ENCODE measurements at places on chromosomes 6 and 20. TPM values are rescaled to one million over a fixed set of nuclear protein-coding genes. Genes with fewer than 3 reads are reported as not detected.

The SYCP2 gene
- total RNA-seq = 5.4 TPM

The SLC52A3 gene
- total RNA-seq = not detected

The ZC2HC1B gene
- not detected for total RNA-seq

The LRRC73 gene
- 0.67 TPM for total RNA-seq

The RUNX2 gene
- 26.6 TPM for total RNA-seq

The PEDS1 gene
- total RNA-seq = 16.8 TPM

The PAK5 gene
- total RNA-seq = not detected

The COL19A1 gene
- total RNA-seq = not detected

The NNAT gene
- not detected for total RNA-seq

The IL17A gene
- total RNA-seq = not detected

The ENPP4 gene
- total RNA-seq = 10.9 TPM

The CLPSL1 gene
- not detected for total RNA-seq

DNA sequence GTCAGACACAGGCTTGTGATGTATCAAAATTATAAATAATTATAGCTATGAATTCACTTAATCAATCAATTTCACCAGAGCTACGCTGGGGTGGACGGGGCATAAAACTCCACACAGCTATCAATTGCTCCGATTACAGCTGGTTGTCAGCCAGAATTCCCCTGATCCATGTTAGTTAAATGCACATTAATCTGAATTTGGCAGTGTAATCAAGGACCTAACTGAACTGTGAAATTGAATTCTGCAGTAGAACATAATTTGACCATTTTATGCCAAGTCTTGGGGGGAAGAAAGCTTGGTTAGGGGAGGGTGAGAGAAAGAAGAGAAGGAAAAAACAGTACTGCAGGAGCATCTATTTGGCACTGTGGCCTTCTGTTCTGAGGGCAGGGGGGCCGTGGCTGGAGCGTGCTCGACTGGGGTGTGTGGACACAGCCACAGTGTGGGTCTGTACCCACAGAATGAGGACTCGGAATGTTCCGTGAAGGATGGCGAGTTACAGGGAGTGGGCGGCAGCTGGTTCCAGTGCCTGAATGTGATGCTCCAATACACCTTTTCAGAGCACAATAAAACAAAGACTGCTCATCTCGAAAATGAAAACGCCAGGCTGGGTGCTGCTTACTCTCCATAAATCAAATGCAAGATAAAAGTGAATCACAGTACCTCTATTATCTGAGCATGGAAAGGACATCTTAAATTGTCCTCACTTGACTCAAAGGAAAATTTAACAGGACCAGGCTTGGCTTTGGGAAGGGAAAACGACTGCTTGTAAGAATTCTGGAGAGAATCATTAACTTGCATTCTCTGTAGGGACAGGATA, 59.2 kb downstream of the LAMP5 start:
- no peaks in the 10 kb centered on the region for H3K4me1 ChIP-seq
- H3K4me3 ChIP-seq = no peak overlapping the region
- no peaks in the 10 kb centered on the region for H3K27me3 ChIP-seq
- H3K27ac ChIP-seq = no peak overlapping the region

DNA sequence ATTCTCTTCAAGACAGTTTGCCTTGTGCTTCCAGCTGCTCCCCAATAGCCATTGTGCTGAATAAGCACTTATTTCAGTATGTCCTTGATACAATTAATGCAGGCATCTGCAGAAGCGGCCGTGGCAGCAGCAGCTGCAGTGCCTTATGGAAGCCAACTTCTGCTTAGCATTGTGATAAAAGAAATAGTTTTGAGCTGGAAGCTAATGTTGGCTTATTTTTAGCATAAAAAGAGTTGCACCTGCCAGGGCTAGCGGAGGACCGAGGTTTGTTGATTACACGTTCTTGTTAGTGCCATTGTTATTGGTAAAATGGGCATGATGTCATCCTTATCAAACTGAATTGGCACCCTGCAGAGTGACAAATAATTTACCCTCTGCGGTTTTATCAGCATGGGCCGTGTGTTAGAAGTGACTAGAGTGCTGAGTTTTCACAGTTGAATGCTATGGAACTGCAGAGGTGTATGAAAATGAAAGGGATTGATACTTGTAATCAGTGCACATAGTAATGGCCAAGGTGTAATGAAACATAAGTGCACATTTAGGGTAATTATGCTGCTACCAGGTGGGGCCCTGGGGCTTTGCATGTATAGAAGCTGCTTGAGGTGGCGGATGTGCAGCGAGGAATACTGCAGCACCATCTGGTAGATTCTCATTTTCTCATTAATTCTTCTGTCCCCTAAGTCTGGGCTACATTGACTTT, 334.3 kb downstream of the CDKAL1 start:
- H3K4me1 ChIP-seq = no peaks in the 10 kb centered on the region
- no peaks in the 10 kb centered on the region for H3K27me3 ChIP-seq

GRCh38 chr6:41527721-41528408, 18.3 kb upstream of the FOXP4 start:
- H3K36me3 ChIP-seq = no peaks in the 10 kb centered on the region
- no peak overlapping the region for H3K27ac ChIP-seq
- H3K4me3 ChIP-seq = no peak overlapping the region
- peaks cover 22% of the 10 kb centered on the region for H3K4me1 ChIP-seq

DNA sequence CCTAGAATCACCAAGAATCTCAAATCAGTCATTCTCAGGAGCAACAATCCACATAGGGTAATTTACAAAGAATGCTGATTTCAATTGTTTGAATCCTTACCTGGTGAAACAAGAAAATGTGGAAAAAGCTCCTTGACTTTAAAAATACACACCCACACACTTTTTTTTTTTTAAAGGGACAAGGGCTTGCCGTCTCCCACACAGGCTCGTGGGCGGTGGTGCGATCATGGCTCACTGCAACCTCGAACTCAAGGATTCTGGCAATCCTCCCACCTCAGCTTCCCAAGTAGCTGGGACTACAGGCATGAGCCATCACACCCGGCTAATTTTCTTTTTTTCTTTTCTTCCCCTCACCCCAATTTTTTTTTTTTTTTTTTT, 30.7 kb downstream of the PARD6B start:
- H3K4me1 ChIP-seq = no peaks in the 10 kb centered on the region
- H3K27me3 ChIP-seq = no peaks in the 10 kb centered on the region
- H3K27ac ChIP-seq = no peak overlapping the region
- no peak for DNase-seq
- H3K4me3 ChIP-seq = no peak overlapping the region

DNA sequence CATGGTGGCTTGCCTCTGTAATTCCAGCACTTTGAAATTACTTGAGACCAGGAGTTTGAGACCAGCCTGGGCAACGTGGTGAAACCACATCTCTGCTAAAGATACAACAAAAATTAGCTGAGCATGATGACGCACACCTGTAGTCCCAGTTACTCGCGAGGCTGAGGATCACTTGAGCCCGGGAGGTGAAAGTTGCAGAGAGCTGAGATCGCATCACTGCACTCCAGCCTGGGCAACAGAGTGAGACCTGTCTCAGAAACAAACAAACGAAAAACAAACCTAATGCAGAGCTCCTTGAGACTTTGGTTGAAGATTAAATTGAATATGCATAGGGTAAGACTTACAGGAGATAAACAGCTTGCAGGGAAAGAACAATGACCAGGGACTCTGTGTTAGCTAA, 80.8 kb downstream of the SCAF8 start:
- H3K27me3 ChIP-seq = no peaks in the 10 kb centered on the region
- no peak overlapping the region for H3K27ac ChIP-seq
- no peaks in the 10 kb centered on the region for H3K4me1 ChIP-seq
- DNase-seq = no peak
- no peak overlapping the region for H3K4me3 ChIP-seq

DNA sequence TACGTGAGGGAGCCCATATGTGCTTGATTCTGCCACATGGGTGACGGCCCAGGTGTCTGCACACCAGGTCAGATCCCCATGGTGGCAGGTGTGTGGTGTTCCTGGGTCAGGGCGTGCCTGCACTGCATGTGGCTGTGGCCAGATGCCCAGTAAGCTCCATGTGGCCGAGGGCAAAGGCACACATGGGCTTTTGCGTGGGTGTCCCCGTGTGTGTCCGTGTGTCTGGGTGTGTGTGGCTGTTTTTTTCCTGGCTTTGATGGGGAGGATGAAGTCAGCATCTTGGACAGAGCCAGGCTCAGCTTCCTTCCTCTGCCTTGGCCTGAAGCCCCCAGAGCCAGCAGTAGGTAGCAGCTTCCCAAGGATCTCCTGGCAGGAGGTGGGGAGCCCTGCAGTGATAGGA, 1.5 kb upstream of the TNXB start:
- no peak overlapping the region for H3K27ac ChIP-seq
- H3K4me3 ChIP-seq = no peak overlapping the region
- no peak for DNase-seq
- H3K36me3 ChIP-seq = peaks cover 2% of the 10 kb centered on the region
- H3K27me3 ChIP-seq = no peaks in the 10 kb centered on the region

DNA sequence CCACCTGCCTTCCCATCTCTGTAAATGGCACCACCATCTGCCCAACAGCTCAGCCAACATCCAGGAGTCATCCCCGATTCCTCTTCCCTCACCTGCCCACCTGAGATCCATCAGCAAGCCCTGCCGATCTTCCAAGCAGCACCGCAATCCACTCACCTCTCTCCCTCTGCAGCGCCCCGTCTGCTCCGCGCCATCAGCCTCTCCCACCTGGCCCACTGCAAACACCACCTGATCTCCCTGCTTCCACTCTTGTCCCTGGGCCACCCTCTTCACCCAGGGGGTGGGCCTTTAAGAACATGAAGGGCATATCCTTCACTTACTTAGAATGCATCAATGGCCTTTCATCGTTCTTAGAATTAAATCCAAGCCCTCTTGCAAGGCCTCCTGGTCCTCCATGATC, 457.3 kb upstream of the SULF2 start:
- H3K27ac ChIP-seq = no peak overlapping the region
- H3K27me3 ChIP-seq = no peaks in the 10 kb centered on the region
- DNase-seq = no peak
- H3K4me3 ChIP-seq = no peak overlapping the region

GRCh38 chr6:139635401-139636130, 261.1 kb upstream of the CITED2 start:
- peaks cover 4% of the 10 kb centered on the region for H3K4me1 ChIP-seq
- H3K4me3 ChIP-seq = no peak overlapping the region
- H3K36me3 ChIP-seq = no peaks in the 10 kb centered on the region

GRCh38 chr6:154380741-154381140, 24.1 kb upstream of the IPCEF1 start:
- H3K27ac ChIP-seq = no peak overlapping the region
- no peak for DNase-seq
- no peaks in the 10 kb centered on the region for H3K4me1 ChIP-seq
- H3K36me3 ChIP-seq = no peaks in the 10 kb centered on the region
- no peak overlapping the region for H3K4me3 ChIP-seq
- no peaks in the 10 kb centered on the region for H3K27me3 ChIP-seq

- peaks cover 70% of the 10 kb centered on the region for H3K4me1 ChIP-seq
- no peak for DNase-seq
- H3K36me3 ChIP-seq = no peaks in the 10 kb centered on the region
- peak overlapping the region; percentile 50 for H3K27ac ChIP-seq
- no peaks in the 10 kb centered on the region for H3K27me3 ChIP-seq
- no peak overlapping the region for H3K4me3 ChIP-seq
Measured at GRCh38 chr6:16318538-16318937, 80.2 kb downstream of the GMPR start.

DNA sequence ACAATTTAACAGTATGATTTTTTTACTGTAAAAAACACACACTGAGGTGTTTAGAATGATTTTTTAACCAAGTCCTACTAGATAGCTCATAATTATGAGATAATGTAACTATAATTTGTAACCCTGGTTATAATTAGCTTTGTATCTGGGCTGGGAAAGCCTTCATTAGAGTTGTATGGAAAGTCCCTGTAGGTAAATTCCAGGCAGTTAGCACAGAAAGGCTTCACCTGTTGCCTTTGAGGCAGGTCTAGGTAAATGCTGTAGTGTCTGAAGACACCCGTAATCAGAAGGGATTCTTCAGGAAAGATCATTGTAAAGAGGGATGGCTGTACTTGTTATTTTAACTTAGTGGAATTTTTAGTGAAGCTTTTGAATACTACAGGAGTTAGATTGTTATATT, 1.9 kb downstream of the TMEM200A start:
- H3K4me3 ChIP-seq = no peak overlapping the region
- H3K27ac ChIP-seq = no peak overlapping the region
- DNase-seq = no peak
- no peaks in the 10 kb centered on the region for H3K36me3 ChIP-seq
- no peaks in the 10 kb centered on the region for H3K27me3 ChIP-seq

- DNase-seq = no peak
- H3K27ac ChIP-seq = no peak overlapping the region
- no peaks in the 10 kb centered on the region for H3K4me1 ChIP-seq
Measured at GRCh38 chr6:99178168-99178567, 171.3 kb downstream of the FAXC start.

GRCh38 chr6:89492025-89492640, 59.2 kb downstream of the ANKRD6 start:
- H3K36me3 ChIP-seq = no peaks in the 10 kb centered on the region
- no peak overlapping the region for H3K27ac ChIP-seq
- no peaks in the 10 kb centered on the region for H3K4me1 ChIP-seq
- H3K4me3 ChIP-seq = no peak overlapping the region
- H3K27me3 ChIP-seq = no peaks in the 10 kb centered on the region
- no peak for DNase-seq

GRCh38 chr6:31911826-31912585, 10.1 kb upstream of the ZBTB12 start:
- H3K27ac ChIP-seq = no peak overlapping the region
- DNase-seq = no peak
- H3K27me3 ChIP-seq = no peaks in the 10 kb centered on the region
- no peaks in the 10 kb centered on the region for H3K36me3 ChIP-seq

DNA sequence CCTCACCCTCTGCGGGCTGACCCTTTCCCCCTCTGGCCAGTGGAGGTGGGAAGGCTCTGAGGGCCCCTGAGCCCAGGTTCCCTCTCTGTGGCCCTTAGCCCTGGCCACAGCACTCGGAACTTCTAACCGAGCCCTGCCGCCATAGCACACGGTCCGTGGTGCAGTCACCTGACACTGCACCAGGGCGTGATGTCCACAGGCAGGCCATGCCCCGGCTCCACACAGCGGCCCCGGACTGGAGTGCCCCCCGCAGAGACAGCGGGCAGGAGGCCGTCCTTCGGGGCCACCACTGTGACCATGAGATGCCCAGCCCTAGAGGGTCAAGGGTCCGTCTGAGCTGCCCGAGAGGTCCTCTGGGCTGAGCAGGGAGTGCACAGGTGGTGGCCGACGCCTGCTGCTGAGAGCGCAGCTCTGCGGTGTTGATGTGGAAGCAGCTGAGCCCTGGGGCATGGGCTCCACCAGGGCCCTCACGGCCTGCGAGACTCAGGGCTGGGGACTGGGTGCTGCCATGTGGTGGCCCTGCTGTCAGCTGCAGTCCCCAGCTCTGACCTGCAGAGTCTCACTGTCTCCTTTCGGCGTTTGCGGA, 11.2 kb upstream of the BHLHE23 start:
- no peak overlapping the region for H3K27ac ChIP-seq
- no peaks in the 10 kb centered on the region for H3K27me3 ChIP-seq
- no peak for DNase-seq
- H3K4me1 ChIP-seq = no peaks in the 10 kb centered on the region
- no peak overlapping the region for H3K4me3 ChIP-seq
